ENCODE measurements at places on chromosomes 13 and 19.

GRCh38 chr13:78198821-78199220 is 280.2 kb upstream of the EDNRB start:
- DNase-seq, result no peak

DNA sequence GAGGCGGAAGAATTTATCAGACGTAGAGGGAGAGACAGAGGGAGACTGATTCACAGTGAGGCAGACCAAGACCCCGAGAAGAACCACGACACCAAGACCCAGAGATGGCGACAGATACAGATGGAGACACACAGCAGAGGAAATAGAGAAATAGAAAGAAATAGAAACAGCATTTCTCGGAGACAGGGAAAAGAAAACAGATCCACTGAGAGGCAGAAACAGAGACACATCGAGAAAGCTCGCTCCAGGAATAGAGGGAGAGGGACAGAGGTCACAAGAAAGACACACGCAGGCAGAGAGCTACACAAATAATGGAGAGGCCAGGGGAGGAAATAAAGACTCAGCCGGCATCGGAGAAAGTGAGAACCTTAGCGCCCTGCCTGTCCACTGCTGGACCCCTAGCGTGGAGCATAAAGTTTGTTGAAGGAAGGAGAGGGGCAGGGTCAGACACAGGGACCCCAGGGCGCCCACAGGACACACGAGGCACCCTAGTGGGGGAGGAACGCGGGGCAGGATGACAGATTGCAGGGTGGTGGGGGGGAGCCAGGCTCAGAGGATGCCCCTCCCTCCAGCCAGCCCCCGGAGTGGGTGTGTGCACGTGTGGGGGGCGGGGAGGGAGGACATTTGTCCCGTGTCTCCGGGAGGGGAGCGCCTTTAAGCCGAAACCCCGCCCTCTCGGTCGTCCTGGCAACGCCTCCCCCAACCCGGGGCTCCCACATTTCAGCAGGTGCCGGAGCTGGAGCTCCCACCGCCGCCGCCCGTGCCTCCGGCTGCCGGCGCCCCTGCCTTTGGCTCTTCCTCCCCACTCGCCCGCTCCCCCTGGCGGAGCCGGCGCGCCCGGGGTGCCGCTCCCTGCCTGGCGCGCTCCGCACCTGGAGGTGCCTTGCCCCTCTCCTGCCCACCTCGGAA is at the start of gene PRKCG:
TSS of gene PRKCG (plus strand) at position 716 of the 909 bp plus-strand sequence. CDS start 298 bp downstream, outside the sequence.
- DNase-seq, result no peak

GRCh38 chr13:90154311-90154960 is 1193.1 kb upstream of the MIR17HG start:
- no peak for DNase-seq

- DNase-seq, result no peak
Observed at GRCh38 chr13:94602467-94602866, 810 bp downstream of the GPR180 start.

GRCh38 chr19:47266401-47266941 is 8.2 kb upstream of the INAFM1 start:
- no peak for DNase-seq

DNA sequence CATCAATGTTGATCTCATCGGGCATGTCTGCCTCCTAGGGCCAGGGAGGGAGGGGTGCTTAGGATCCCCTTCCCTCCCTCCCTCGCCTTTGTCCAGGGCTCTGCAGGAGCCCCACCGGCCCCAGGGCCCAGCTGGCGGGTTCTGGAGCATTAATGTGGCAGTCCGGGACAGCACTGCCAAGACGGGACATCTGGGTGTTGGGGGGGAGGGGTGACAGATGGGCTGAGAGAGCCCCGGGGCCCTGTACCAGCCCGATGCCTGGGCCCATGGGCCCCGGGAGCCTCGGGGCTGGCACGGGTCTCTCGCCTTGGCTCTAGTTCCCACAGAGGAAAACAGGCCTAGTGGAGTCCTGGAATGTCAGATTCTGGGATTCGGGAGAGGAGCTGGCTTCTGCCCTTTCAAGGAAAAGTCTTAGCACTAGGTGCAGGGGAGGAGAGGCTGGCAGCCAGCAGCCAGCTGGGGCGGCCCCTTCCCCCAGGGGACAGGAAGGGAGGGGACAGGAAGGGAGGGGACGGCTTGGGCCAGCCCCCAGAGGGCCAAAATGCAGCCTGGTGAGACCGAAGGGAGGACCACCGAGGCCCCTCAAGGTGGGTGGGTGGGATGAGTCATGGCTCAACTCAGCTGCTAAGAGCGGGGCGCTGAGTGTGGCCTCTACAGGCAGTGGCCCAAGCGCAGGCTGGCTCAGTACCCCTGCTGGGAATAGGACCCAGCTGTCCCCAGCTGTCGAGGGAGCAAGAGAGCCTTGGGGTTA is 3.1 kb downstream of the PPP1R14A start:
- DNase-seq, result no peak

GRCh38 chr13:28583651-28584091 is 75.3 kb upstream of the POMP start:
- no peak for DNase-seq

GRCh38 chr13:40388617-40389016 is 277.8 kb downstream of the FOXO1 start:
- peak; percentile 54 for DNase-seq

DNA sequence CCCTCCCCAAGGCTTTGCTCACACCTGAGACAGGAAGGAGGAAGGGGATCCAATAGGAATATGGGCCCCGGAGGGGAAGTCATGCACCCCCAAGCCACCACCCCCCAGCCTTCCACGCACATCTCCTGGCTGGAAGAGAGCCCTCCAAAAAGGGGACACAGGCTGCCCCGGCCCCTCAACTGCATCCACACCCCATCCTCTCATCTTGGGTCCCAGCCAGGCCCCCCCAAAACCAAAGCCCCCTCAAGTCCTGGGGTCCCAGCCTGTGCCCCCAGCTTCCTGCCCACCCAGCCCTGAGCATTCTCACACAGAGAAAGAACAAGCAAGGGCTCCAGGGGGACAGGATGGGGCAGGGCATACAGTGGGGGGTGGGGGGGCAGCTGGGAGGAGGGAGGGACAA is 12.1 kb downstream of the SMIM24 start:
- no peak for DNase-seq

DNA sequence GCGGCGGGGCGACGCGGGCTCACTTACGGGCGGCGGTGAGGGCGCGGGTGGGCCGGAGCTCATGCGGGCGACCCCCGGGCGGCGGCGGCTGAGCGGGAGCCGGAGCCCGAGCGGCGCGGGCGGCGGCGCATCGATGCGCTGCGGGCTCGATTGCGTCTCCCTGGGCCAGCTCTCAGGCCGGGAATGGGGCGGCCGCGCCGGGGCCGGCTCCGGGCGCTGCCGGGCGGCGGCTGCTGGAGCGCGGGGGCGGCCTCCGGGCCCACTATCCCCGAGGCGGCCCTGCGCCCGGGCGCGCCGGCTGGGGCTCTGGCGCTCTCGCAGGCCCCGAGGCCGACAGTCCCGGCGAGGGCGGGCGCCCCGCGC is 1.4 kb upstream of the TSHZ3 start:
- DNase-seq, result no peak

DNA sequence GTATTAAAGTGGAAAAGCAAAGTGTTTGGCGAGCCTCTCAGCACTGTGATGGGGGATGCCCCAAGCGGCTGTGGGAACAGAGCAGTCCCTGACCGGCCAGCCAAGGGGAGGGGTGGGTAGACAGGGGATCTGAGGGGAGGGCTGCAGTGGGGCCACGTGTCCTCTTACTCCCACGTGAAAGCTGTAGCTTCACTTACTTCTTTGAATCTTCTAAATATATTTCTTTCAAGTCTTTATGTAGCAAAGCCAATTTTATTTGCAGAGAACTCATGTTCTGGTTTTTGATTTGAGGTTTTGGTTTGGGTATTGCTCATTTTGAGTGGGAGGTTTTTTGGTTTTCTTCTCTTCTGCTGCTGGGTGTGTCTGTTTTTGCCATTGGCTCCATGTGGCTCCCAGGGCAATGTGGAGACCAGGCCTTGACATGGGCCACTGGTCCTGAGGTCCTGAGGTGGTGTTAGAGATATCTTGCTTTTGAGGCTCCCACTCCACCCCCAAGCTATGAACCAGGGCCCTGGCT is 17.7 kb upstream of the OVOL3 start:
- no peak for DNase-seq

GRCh38 chr19:18434411-18435175 is 3.3 kb downstream of the ISYNA1 start:
- DNase-seq, result no peak

- no peak for DNase-seq
Observed at GRCh38 chr19:53332484-53332883, 1.1 kb upstream of the ZNF845 start.

GRCh38 chr13:36629057-36629385 is 44.8 kb upstream of the SERTM1 start:
- DNase-seq, result no peak

- DNase-seq, result no peak
Observed at GRCh38 chr19:38277969-38278680, 13.8 kb downstream of the SPINT2 start.

DNA sequence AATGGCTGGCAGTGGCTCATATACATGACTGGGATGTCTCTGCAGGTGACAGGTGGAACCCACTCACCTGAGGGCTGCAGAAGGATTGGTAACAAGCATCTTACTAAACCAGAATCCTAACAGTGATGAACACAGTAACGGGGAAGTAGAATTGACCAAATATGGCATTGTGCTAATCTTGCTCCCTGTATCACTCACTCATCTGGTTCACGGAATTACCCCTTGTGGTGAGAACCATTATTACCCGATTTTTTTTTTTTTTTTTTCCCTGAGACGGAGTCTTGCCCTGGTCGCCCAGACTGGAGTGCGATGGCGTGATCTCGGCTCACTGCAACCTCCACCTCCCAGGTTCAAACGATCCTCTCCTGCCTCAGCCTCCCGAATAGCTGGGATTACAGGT is 69.5 kb downstream of the PTPRS start:
- DNase-seq, result no peak

DNA sequence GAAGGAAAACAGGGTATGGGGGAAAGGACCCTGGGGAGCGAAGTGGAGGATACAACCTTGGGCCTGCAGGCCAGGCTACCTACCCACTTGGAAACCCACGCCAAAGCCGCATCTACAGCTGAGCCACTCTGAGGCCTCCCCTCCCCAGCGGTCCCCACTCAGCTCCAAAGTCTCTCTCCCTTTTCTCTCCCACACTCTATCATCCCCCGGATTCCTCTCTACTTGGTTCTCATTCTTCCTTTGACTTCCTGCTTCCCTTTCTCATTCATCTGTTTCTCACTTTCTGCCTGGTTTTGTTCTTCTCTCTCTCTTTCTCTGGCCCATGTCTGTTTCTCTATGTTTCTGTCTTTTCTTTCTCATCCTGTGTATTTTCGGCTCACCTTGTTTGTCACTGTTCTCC is 2.7 kb downstream of the KLK3 start:
- DNase-seq, result no peak

- DNase-seq, result peak; percentile 94
Observed at GRCh38 chr13:76991796-76992547, at the start of gene CLN5. Gene CLN5, plus strand, starts transcription at chr13:76992081. Its CDS starts 18 bp downstream, at chr13:76992099.

GRCh38 chr13:34764246-34764645 is 177.8 kb upstream of the NBEA start:
- no peak for DNase-seq

GRCh38 chr19:8504171-8504570 is 1.7 kb upstream of the PRAM1 start:
- DNase-seq, result no peak

DNA sequence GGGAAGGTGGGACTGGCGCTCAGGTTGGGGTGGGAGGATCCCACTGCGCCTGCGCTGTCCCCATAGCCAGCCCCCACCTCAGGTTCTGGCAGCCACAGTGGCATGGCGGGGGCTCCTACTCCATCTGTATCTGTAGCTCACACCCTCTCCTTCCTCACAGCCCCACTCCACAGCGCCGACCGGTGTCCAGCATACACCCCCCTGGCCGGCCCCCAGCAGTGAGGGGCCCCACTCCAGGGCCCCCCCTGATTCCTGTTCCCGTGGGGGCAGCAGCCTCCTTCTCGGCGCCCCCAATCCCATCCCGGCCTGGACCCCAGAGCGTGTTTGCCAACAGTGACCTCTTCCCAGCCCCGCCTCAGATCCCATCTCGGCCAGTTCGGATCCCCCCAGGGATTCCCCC is 6.0 kb downstream of the TMED1 start:
- no peak for DNase-seq

DNA sequence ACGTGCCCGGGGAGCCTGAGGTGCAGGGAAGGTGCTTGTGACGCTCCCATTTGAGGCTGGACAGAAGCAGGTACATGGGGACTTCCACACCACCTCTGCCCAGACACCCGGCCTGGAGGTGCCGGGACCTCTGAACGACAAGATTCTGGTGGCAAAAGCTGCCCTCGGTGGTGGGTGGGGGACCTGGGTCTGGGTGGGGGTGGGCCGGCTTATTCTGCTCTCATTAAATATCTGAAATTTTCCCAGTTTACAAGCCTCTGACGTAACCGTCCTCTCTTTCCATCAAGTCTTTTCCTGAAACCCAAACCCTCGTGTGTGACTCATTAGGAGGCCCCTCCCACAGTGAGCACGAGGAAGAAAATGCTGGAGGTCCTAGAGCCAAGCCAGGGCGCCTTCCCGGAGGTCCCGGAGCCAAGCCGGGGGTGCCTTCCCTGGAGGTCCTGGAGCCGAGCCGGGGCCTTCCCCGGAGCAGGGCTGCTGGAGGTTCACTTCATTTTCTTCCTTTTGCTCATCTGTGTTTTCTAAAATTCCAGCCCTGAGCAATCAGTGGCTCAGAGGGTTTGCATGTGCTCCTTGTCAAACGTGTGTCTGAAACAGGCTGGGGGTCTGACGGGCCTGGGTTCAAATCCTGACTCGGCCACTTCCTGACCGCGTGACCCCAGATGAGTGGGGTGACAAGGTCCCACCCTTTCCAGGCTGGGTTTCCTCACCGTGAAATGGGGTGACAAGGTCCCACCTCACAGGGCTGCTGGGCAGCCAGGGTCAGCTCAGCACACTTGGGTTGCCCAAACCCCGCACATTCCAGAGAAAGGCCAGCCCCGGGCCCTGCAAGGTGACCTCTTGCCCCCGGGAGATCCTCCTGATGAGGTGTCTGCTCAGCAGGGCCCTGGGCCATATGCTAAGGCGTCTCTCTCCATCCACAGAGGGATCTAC is 10.0 kb downstream of the CFD start:
- DNase-seq, result no peak

GRCh38 chr13:68690567-68690966 is 1417.1 kb upstream of the ATXN8OS start:
- no peak for DNase-seq

- DNase-seq, result peak; percentile 8
Observed at GRCh38 chr19:44955505-44956439, 592 bp downstream of the CLPTM1 start.

- DNase-seq, result no peak
Observed at GRCh38 chr13:33349986-33350826, 64.7 kb upstream of the STARD13 start.

DNA sequence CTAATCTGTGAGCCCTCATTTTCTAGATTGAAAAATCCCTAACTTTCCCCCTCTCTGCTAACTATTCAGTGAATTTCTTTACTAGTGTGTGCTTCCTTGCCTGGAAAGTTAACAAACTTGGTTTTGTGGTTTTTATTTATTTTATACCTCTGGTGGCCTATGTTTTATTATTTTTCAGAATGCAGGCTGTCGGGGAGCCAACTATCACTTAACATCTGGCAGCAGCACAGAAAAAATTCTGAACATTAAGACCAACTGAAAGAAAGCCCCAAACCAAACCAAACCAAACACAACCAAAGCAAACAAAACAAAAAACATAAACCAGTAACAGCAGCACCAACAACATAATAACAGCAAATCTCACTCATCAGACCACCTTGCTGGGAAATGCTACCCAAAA is 109.0 kb upstream of the KL start:
- DNase-seq, result no peak

- no peak for DNase-seq
Observed at GRCh38 chr13:45882626-45883025, 31.1 kb upstream of the SIAH3 start.

Data from stimulated activated CD4-positive, alpha-beta T cell treated with anti-CD3 and anti-CD28 coated beads, TNF-alpha, amount 100 ng/mL, for 24 hours (primary cell).